ENCODE measurements at places on chromosomes 2 and 18. TPM values are rescaled to one million over a fixed set of nuclear protein-coding genes. Genes with fewer than 3 reads are reported as not detected.

CXCR4 gene
- under 0.01 TPM for total RNA-seq

C2orf81 gene
- 1.5 TPM for total RNA-seq

REG1B gene
- total RNA-seq = not detected

ABCB11 gene
- total RNA-seq = not detected

EDAR gene
- total RNA-seq = not detected

IL1R1 gene
- total RNA-seq = 110 TPM

DNA sequence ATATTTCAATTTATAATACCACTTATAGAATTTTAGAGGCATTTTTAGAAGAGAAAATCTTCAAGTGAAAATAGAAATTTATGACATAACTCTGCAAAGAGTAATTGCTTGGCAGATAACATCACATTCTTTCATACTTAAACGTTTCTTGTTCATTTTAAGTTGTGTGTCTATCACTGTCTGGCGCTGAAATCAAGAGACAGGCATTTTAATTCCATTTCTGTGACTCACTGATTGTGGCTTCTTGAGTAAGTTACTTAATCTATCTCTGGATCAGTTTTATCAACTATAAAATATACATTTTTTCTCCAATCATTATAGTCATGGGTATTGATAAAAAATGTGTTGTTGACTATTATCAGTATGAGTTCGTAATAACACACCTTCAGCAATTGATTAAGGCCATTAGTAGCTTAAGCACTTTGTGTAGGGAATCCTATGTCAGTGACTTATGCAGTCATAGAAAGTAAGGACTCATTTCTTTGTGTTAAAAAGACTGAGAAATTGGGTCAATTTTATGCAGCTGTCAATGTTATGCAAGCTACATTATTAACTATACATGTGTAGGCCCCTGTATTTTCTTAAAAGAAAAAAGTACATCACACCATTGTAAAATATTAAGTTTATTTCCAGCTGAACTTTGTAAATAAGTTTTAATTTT is 497.3 kb downstream of the CCDC85A start:
- peak; percentile 92 for DNase-seq

DNA sequence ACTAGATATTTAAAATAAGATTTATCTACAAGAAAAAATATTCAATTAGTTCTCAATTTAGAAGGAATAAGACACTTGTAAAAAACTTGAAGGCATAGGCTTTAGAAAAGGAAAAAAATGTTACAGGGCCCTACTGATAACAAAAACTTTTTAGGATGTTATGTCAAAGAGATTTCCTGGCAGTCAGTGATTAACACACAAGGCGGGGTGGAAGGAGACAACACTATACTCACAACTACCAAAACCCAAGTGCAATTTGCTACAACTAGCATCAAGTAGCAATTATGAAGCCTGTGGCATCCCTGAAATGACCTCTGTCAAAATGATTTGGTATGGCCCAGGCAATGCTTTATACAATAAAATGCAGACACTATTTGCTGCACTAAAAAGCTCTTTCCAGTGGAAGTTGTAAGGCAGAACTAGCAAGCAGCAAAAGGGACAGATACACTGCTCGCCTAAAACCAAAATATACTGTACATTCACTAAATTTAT is 15.3 kb downstream of the STRN start:
- no peak for DNase-seq

DNA sequence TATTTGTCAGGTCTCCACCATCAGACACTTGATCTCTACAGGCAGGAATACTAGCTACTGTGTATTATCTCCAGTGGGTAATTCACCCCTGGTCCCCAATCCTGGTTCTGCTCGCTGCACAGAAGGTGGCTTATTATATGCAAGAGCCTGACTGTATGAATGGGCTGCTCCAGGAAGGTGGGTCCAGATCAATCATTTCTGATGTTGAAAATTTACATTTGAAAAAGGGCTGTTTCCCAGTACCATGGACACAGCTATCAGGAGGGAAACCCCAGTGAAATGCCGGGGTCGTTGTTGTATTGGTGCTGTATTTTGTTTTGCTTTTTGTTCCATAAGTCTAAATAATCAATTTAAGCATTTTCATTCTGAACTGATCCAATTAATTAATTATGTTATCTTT is 367.6 kb downstream of the RND3 start:
- DNase-seq = no peak

DNA sequence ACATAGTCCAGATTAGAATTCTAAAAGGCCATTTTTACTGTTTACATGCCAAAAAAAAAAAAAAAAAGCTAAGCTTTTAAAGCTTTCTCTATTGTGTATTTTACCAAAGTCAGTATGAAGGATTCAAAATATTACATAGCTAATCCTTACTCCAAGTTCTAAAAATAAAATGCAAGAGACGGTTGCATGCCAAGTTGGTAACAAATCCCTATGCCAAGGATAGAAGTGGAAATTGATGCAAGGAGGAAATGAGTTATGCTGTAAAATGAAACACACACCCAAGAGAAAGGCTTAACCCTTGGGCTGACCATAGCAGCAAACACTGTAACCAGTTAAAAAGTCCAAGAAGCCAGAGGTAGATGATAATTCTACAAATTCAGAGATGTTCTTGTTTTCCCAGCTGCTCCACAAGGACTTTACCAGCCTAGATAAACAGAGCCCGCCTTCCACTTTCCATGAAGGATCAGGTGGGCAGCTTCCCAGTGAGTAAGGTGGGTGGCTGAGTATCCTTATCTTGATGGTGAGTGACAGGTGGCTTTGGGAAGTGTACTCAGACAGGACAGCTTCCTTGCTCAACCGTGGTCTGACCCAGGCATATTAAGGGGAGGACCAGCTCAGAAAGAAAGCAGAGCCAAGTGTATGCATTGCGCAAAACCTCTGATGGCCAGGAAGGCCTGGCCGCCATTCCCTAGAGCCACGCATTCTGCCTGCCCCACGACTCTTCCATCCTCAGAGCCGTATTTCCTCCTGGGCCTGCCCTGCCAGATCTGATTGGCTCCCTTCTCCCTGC is 34.4 kb downstream of the ATP8B1 start:
- peak; percentile 79 for DNase-seq

GRCh38 chr2:216770050-216770449 is 74.7 kb upstream of the IGFBP5 start:
- no peak for DNase-seq

GRCh38 chr18:6628187-6628586 is 101.3 kb upstream of the ARHGAP28 start:
- DNase-seq = no peak

GRCh38 chr2:177056481-177056929 is 156.1 kb upstream of the HNRNPA3 start:
- DNase-seq = no peak

- DNase-seq = peak; percentile 72
Observed at GRCh38 chr18:35460736-35461161, 37.0 kb downstream of the INO80C start.

GRCh38 chr2:105643405-105644173 is 101.1 kb upstream of the NCK2 start:
- DNase-seq = no peak

DNA sequence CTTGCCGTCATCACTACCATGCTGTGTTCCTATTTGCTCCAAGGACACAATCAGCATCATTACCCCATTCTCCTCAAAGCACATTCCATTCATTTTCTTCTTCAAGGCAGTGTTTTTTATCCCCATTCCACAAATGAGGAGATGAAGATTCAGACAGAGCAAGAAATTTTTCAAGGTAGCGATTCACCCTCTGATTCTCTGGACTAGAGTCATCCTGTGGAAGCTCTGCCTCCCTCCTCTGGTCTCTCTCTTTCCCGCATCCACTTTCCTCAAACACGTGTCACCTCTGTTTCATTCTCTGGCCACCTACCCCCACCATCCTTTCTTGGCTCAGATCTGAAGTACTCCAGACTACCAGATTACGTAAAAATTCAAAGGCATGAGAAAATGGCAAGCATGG is 297.9 kb downstream of the SOX11 start:
- DNase-seq = no peak

- DNase-seq = no peak
Observed at GRCh38 chr18:44736664-44737380, 56.1 kb downstream of the SETBP1 start.

DNA sequence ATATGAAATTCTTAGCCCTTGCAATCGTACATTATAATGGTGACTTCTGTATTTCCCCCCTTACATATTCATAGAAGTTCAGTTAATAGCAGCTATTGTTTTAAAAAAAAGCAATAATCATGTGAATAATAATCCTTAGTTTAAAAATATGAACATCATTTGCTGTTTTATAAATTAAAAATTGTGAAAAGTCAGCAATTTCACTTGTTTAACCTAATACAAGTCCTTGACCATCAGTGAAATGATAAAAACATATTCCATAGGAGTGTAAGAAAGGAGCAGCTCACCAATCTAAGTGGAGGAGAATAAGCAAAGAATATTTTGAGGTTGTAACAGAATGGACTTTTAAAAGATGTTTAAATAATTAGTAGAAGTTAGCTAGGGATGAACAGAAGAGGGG is 650.2 kb downstream of the SUCLG1 start:
- no peak for DNase-seq

GRCh38 chr18:60100778-60101177 is 201.0 kb downstream of the PMAIP1 start:
- no peak for DNase-seq

DNA sequence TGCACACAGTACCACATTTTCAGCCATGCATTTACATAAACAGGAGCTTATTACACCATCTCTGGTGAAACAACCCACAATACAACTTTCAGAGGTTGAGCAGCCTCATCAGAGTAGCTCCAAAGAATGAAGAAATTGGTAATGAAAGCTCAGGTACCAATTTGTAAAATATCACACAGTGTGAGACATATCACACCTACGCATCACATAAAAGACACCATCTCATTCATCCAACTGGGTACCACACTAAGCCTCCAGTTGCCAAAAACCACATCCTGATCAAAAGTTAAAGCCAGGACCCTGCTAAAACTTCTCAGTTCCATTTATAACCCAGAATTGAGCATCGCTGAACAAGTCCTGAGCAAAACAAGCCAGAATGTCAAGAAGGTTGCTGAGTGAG is 4.6 kb downstream of the TMEM163 start:
- DNase-seq = no peak

DNA sequence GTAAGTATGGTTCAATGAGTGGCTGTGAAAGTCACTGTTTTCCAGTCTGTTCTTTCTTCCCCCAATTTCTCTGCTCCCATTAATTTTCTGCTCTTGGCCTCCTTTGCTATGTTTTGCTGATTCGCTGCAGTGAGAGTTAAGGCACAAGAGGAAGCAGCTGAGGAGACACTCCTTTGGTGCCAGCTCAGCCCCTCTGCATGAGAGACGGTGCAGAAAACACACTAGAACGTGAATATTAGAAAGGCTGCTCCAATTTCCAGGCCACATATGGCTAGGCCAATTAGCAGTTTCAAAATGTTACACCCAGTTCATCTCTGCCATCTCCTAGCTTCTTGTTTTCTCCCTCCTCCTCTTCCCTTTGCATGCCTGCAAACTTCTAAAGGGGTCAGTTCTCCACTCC is 38.9 kb downstream of the AKAIN1 start:
- no peak for DNase-seq
